CD4-positive, alpha-beta T cell treated with Interleukin-12 subunit alpha and Interleukin-12 subunit beta, for 1 hour (primary cell): ENCODE measurements at places on chromosomes 3 and 15.

DNA sequence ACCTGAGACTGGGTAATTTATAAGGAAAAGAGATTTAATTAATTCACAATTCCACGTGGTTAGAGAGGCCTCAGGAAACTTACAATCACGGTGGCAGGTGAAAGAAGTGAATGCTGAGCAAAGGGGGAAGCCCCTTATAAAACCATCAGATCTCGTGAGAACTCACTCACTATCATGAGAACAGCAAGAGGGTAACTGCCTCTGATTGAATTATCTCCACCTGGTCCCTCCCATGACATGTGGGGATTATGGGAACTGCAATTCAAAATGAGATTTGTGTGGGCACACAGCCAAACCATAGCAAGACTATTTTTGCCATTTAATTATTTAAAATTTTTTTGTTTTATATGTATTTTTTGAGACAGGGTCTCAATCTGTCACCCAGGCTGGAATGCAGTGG, 27.0 kb upstream of the KCTD6 start:
- DNase-seq, result no peak

- DNase-seq, result no peak
Observed at GRCh38 chr15:95563634-95564033, 766.9 kb upstream of the NR2F2 start.

DNA sequence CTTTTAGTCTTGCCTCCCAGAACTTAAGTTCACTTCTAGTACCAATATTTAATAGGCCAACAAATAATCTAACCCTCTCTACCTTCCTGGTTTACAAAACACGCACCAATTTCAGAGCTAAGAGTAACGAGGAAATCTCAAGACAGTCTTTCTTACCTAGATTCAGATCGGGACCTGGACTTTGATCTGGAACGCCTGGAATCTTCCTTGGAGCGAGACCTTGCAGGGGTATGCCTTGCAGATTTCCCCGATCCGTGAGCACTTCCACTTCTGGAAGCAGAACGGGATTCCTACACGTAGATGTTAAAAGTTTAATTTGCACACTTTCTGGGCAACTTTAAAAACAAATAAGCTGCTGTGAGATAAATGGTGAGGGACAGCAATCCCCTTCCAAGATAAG, 11.4 kb downstream of the TRA2B start:
- DNase-seq, result no peak

- no peak for DNase-seq
Observed at GRCh38 chr3:152969557-152970300, 134.8 kb downstream of the P2RY1 start.

DNA sequence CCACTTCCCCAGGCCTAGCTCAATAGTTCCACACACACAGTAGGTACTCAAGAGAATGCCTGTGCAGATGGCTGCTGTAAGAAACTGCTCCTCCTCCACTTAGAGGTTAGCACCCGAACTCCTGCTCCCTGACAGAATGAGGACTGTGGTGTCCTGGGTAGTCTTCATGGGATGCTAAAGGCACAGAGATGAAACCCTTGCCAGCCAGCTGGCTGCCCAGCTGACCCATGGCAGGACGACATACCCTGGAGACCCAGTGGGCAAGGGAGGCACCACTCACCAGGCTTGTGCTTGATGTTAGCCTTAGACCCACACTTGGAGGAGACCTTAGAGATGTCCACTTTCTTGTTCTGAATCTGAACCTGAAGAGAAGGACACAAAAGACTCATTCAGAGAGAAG, 54.2 kb downstream of the DHX30 start:
- no peak for DNase-seq

DNA sequence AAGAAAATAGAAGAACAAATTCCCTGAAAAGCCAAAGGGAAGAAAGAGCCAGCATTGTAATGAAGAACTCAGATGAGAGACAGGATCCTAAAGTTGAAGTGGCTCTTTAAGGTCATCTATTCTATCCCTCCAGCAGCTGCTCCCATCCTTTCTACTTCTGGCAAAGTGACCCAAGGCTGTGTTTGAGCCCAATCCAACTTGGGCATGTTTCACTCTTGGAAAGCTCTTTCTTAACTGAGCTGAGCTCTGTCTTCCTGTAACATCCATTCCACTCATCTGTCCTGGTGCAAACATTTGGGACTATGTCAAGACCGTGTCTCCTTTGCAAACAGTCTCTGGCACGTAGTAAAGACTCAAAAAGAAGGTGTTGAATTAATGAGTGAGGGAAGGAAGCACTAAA, 298.1 kb upstream of the IGF1R start:
- DNase-seq, result no peak
